ENCODE measurements at places on chromosomes 7 and 10.

DNA sequence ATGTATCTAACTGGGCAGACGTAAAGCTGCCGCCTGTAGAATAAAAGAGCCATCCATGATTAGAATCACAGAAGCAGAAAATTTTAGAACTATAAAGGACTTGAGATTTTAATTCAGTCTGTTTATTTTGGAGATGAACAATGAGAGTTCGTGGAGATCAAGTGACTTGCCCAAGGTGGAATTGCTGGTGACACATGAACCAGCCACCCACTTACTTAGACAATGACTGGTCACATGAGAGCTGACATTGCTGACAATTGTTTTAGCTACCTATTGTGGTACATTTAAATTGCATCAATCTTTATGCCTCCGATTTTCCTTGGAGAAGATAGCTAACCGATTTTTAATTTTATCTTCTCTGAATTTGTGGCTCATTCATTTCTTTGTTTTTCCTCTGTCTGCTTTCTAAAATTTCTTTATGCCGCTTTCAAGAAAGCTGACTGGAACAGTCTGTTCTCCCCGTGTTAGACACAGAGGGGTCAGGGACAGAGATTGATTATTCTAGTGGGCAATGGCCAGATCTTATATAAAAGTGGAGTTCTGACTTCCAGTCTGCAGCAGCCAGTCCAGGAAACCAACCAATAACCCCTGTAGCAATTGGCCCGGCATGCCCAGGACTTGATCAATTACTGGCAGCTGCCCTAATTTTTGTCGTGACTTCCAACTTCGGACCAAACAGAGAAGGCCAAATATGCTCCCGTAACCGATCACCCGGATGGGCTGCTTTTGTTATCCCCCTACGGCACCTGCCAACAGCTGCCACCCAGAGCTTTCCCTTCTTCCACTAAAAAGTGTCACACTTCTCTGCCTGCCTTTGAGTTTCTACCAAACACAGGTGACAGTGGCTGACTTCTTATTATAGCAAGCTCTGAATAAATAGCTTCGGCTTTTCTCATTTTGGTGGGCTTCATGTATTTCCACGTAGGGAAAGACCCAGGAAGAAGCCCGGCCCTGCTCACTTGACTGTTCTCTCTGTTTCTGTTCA lies 241.6 kb downstream of the CAMK1D start:
- DNase-seq, result no peak

GRCh38 chr10:51422311-51423120 lies 276.9 kb downstream of the CSTF2T start:
- DNase-seq, result no peak

DNA sequence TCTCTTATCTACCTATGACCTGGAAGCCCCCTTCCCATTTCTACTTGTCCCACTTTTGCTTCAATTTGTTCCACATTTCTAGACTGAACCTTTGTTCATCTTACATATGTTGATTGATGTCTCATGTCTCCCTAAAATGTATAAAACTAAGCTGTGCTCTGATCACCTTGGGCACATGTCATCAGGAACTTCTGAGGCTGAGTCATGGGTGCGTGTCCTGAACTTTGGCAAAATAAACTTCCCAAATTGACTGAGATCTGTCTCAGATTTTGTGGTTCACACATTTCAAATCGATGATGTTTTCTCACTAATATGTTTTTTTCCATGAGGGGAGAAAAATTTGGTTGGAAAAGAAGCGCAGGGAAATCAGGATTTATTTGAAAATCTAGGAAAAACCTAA lies 406.2 kb upstream of the LRRTM3 start:
- no peak for DNase-seq

DNA sequence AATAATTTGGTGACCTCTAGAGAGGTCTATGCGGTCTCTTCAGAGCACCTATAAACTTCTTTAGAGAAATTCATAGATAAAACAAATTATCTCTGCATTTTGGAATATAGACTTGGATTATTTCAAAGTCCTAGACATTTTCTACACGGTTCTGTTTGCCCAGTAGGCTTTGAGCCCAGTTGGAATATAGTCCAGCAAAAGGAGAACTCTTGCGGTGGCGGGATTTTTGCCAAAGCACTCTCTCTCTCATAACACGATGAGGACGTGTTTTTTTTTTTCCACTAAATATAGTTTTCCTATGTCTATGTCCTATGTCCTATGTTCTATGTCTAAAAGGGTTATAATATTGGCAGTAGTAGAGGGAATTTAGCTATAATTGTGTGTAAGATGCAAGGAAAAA lies 164.9 kb upstream of the AGR3 start:
- DNase-seq, result no peak

- no peak for DNase-seq
Measured at GRCh38 chr10:30043476-30044270, 15.7 kb downstream of the JCAD start.

- no peak for DNase-seq
Measured at GRCh38 chr7:138799336-138800000, 1.5 kb upstream of the ATP6V0A4 start.

GRCh38 chr7:92279396-92280031 lies 33.7 kb downstream of the ANKIB1 start:
- no peak for DNase-seq
